ENCODE measurements at places on chromosomes 13 and 19.

GRCh38 chr13:114035583-114036531 lies 62.0 kb upstream of the C13orf46 start:
- DNase-seq: peak; percentile 92

DNA sequence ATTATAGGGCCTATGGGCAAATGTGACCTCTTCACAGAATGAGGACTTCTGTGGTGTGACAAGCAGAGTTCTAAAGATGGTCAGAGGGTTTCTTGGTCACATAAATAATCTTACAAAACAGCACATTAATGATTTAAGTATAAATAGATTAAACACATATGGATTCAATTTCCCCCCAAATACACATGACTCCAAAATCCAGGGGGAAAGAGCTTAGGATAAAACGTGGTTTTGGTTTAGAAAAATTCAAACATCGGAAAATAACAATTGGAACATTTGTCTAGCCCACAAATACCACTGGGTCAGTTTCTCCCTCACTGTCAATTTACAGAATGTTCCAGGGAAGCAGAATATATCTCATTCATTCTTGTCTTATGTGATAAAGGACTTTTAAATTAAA lies 283.1 kb downstream of the COG6 start:
- DNase-seq: no peak

GRCh38 chr19:52990759-52991418 lies 22.8 kb upstream of the ERVV-1 start:
- no peak for DNase-seq

- DNase-seq: no peak
Observed at GRCh38 chr13:39129213-39129612, 91.0 kb downstream of the NHLRC3 start.

- DNase-seq: no peak
Observed at GRCh38 chr19:38417544-38418506, 8.2 kb downstream of the RASGRP4 start.

DNA sequence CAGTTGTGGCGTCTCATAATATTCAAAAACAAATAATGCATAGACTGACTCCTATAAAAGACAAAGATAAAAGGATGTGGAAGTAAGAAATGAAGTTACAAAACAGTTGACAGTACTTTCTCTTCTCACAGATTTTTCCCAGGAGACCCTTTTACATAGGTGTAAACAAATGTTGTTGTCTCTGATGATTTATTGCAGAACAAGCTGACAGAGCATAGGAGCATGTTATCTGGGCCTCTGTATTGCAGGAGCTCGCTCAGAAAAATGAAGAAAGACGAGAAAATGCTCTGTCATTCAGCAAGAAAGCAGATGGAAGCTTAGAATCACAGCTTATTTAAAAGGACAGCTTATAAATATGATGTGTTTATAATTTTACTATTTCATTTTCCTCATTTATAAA lies 353.6 kb upstream of the GPC6 start:
- no peak for DNase-seq

DNA sequence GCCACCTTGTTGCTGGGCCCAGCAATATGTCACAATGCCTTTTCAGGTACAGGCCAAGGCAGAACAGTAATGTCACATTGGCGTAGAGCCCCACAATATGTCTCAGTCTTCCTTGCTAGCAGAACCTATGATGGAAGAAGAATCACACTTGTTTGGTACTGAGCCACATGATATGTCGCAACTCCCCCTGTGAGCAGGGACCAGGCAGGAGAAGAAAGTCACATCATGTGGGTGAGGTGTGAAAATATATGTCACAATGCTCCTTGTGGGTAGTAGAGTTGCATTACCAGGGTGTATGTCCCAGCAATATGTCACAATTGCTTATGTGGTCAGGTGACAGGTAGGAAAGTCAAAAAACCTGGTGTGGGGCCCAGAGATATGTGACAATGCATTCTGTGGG lies 7.1 kb upstream of the ZNF91 start:
- no peak for DNase-seq

DNA sequence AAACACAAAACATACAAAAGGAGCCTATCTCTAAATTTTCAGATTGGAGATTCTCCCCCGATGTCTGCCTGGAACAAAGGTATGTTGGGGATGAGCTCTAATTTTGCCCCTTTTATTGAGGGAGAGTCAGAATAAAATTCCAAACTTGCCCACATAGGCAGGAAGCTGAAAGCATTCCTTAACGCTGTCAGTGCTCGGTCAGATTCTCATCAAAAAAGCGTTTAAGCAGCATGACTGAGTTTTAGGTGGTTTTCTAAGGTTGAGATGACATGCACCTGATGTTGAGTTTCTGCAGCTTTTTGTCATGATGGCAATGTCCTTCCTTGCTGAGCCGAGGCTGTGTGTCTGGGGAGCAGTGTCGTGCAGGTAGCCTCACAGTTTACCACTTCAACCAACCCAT lies 48.4 kb upstream of the MEDAG start:
- DNase-seq: no peak

DNA sequence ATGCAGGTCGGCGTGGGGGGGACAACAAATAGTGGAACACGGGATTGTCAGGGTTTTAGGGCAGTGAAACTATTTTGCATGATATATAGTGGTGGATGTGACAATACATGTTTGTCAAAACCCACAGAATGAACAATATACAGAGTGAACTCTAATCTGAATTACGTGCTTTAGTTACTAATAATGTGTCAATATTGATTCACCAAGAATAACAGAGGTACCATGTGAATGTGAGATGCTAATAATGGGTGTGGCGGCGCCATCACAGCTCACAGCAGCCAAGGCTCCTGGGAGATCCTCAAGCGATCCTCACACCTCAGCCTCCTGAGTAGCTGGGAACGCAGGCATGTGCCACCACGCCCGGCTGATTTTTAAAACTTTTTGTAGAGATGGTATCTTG lies 12.9 kb downstream of the ELAVL1 start:
- no peak for DNase-seq

DNA sequence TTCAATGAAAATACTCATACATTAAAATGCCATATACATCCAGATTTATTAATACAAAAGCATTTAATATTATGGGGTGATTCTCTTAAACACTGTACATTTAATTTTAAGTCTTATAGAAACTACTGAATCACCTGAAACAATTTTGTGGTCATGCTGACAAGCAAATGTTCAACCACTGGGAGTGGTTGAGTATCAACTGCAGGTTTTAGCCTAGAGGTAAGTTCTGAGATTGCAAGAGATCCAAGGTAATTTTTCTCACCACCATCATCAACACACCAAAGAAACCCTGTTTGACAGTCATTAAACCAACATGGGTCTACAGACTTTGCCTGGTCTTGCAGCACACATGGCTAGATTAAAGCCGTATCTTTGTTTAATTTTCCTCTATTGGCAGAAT lies 196.3 kb downstream of the LHFPL6 start:
- no peak for DNase-seq

DNA sequence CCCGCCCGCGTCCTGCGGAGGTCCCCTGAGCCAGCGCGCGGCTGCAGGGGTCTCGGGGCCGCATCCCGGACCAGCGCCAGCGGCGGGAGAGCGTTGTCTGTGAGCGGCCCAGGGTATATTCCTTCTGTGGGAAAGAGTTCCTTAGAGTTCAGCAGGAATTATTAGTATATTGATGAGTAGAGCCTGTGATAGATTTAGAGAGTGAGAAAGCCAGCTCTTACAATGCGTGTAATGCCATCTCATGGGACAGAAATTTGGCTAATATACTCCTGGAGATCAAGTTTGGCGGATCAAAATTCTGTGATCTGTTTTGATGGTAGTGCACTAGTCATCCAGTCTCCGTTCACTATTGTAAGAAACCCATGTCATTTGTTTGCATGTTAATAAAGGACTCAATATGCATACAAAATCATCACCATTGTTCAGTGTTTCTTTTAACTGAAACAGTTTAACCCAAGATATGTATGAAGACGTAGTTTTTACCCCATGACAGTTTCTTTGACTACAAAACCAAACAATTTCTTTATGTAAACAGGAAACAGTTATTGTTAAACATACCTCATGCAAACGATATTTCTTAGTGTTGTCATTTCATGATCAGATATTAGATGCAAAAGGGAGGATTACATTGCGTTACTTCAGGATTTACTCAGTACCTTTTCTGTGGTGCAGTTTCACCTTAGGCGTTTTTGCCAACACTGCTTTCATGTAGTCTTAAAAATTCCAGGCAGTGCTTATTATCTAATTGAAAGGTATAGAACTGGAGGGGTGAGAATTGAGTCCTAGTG lies 9.9 kb downstream of the TNFRSF19 start:
- peak; percentile 13 for DNase-seq

GRCh38 chr19:15829306-15829698 lies 13.8 kb upstream of the OR10H1 start:
- no peak for DNase-seq

- DNase-seq: no peak
Observed at GRCh38 chr13:46079770-46080169, 25.1 kb downstream of the CPB2 start.

DNA sequence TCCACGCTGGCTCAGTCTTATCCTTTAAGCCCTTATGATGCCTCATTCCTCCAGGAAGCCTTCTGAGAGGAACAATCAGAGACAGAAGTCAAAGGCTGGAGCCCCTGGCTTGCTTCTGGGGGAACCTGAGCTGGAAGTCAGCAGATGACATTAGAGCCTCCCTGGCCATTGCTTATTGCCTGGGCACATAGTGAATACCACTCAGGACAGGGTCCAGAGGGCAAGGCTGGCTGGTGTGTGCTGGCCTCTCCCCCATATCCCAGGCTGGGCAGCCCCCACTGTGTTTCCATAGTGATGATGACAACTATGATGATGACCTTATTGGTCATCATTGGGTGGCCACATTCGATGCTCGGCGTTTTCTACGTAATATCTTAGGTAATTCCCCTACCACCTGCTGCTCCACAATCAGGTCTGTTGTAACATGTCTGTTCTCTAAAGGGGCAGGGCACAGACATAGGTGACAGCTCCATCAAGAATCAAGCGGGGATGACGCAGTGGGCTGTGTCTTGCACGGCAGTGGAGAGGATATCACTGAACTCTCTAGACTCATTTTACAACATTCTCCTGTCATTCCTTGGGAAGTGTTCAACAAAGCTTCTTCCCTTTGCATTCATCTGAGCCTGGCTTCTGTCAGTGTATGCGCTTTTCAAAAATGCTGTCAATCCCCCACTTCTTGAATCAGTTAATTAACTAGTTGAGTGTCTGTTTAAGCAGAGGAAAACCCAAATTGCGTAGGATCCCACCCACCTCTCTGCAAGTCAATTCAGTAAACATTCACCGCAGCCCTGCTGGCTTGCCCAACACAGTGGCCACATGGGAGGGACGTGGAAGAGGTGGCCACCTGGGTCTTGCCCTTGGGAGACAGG lies 89.4 kb upstream of the TSHZ3 start:
- peak; percentile 15 for DNase-seq

GRCh38 chr19:29858000-29858596 lies 46.3 kb downstream of the CCNE1 start:
- DNase-seq: no peak

GRCh38 chr13:110680852-110681251 lies 25.1 kb downstream of the CARS2 start:
- DNase-seq: no peak

GRCh38 chr13:33070713-33071112 lies 54.5 kb downstream of the KL start:
- no peak for DNase-seq

DNA sequence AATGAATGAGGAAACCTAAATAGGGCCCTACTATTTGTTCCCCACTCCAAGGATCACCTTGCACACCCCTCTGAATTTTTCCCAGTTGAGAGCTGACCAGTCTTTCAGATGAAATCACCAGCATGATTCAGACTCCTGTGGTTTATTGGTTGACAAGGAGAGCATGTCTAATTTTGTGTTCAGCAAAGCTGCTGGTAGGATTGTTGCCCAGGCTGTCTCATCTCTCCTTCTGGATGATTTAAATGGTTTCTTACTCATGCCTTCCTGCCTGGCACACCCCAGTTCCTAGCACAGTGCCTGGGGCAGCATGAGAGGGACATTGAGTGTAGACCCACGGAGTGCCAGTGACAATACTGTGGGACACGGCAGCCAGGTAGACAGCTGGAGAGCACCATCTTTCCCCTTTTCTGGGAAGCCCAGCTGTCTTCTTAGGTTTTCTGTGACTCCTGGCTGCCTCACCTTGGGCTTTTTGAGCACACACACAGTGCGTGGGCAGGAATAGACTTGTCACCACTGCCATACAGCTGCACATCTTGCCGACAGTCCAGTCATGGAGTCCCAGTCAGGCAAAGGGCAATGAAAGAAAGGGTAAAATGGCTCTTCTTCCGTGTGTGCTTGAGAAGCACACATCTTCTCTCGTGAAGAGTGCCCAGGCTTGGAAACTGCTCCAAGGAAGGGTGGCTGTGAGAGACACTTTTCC lies 12.3 kb downstream of the FGF9 start:
- DNase-seq: no peak

DNA sequence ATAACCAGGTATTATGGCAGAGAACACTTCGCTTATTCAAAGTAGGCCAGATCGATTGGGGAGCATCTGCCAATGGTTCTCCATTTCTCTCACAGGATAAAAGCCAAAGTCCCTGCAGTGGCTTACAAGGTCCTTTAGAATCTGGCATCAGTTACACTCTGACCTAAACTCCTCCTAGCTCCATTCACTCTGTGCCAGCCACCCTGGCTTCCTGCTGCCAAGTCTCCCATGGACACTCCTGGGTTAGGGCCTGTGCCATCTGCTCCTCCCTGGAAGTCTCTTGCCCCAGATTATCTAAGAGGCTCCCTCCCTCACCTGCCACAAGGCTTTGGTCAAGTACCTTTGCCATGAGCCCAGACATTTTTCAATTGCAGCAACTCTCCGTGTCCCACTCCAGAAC lies 649.2 kb downstream of the DACH1 start:
- no peak for DNase-seq

DNA sequence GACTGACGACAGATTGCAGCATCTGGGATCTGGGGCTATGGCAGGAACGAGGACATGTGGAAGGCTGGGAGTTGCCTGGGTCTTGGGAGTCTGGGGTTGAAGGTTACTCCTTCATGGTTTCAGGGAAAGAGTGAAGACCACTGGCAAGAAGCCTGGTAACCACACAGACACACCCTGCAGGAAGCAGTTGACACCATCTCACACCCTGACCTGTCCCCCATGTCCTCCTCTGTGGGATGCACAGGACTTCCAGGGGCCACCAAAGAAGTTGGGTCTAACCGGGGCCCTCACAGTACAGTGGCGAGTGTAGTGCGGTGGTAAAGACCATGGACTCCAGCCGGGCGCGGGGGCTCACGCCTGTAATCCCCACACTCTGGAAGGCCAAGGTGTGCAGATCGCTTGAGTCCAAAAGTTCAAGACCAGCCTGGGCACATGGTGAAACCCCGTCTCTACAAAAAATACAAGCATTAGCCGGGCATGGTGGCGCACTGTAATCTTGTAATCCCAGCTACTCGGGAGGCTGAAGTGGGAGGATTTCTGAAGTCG lies 10.6 kb upstream of the FFAR2 start:
- DNase-seq: no peak

DNA sequence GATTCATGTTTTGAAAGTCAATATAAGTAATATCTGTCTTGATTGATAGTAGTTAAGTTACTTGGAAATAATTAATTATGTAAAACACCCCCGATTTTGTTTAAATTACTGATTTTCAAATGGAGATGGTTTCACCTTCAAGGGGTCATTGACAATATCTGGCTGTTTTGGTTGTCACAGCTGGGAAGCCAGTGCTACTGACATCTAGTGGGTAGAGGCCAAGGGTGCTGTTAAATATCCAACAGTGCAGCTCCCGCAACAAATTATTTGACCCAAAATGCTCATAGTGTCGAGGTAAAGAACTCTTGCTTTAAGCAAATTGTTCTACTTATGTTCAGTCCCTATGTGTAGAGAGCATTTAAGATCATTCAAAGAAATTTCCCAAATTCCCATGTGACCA lies 50.6 kb upstream of the PCDH20 start:
- no peak for DNase-seq

GRCh38 chr13:84973661-84974060 lies 825.6 kb downstream of the SLITRK6 start:
- no peak for DNase-seq

- DNase-seq: no peak
Observed at GRCh38 chr19:49672131-49672919, 4.7 kb upstream of the PRMT1 start.
